ENCODE measurements at places on chromosomes 1 and 21. TPM values are rescaled to one million over a fixed set of nuclear protein-coding genes. Genes with fewer than 3 reads are reported as not detected.

GRCh38 chr1:7703321-7704213 is 67.5 kb upstream of the VAMP3 start:
- peak; percentile 90 for DNase-seq

NEK2 gene
- 0.33 TPM for total RNA-seq

TNFAIP8L2 gene
- 15.7 TPM for total RNA-seq

DNA sequence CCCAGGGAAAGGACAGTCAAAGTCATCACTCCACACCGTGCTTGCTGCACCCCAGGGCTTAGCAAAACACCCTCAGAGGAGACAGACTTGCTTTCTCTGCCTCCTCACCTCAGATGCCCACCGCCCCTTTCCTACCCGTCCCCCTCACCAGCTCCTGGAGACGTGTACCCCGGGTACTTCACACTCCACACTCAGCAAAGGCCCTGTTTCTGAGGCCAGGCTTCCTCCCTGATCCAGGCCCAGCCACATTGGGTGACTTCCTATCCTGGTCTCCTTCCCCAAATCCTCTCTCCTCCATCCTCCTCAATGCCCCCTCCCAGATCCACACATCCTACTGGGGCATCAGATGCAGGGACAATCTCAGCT is 116.7 kb downstream of the DMRTB1 start:
- DNase-seq, result no peak

DNA sequence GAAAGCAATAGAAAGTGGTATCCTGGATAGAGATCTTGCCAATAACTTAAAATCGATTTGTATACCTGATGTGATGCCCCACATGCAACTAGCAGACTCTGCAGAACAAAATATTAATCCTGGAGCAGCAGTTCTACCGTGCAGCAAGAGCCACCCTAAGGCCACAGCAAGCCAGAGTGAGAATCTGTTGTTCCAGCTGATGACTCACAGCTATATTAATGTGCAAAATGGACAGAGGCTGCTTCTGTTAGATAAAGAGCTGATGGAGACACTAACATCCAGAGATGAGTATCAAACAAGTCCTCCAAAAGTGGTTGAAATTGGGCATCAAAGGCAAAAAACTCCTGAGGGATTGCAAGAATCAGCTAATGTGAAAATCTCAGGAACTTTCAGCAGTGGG is 127.8 kb downstream of the MACF1 start:
- DNase-seq, result no peak

DNA sequence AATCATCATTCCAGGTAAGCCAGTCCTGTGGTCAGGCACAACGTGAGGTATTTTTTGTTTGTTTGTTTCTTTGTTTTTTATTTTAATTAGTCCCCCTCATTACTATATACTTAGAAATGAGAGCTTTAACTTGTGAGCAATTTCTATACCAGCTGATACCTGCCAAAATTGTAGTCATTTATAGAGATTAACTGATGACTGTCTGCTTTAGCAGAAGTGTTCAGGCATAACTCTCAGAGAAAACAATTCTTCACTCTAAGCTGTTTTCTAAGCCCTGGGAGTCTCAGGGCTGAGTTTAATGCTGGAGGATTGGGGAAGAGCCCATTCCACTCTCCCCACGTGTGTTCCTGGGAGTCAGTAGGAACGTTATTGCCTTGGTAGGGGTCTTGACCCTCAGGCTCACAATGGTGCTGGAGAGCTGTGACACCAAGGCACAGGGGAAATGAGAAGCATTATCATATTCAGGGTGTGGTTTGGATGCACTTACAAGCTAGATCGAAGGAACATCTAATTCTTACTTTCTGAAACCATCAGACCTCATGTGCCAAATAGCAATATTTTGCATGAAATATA is 168.2 kb downstream of the CLIC6 start:
- no peak for DNase-seq

- no peak for DNase-seq
Measured at GRCh38 chr1:106249810-106250209, 806.7 kb upstream of the PRMT6 start.

GRCh38 chr1:56964349-56965017 is 1.3 kb downstream of the C8B start:
- no peak for DNase-seq

TGFB2 gene
- 9.0 TPM for total RNA-seq

DNA sequence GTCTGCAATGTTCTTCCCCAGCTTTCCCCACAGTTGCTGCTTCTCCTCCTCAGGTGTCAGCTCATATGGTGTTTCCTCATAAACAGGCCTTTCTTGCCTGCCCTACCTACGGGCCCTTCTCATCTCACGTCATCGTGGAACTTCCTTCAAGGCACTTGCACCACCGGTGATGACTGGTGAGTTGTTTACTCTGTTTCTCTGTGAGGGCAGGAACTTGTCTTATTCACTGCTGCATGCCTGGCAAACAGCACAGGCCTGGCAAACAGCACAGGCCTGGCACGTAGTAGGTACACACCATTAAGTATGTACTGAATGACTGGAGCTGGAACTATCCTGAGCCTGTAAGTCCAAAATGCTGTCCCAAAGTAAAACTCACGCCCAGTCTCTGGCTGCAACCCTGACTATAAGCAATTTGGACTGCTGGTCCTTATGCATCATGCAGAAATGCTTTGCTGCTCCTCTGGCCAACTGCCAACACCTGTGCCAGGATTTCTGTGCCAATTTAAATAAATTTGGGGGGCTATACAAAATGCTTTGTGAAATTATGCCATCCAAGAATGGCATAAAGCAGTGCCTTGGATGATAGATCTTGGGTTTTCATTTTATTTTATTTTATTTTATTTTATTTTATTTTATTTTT is 25.7 kb downstream of the STK40 start:
- DNase-seq, result peak; percentile 85

DNA sequence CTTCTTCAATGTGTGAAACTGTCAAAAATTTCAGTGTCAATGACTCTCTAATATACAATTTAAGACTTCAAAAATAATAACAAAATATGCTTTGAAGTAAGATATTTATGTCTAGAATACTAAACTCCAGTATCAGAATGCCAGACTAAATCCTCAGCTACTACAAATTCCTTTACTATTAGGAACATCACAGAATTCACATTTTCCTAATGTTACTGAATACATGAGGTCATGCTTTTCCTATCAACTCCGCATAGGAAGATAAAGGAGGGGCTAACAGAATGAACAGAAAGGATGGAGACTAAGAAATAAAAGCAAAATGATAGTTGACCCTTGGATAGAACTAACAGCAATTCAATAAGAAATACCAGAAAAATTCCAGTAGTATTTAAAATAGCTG is 292.7 kb downstream of the SDCCAG8 start:
- DNase-seq, result no peak

DNA sequence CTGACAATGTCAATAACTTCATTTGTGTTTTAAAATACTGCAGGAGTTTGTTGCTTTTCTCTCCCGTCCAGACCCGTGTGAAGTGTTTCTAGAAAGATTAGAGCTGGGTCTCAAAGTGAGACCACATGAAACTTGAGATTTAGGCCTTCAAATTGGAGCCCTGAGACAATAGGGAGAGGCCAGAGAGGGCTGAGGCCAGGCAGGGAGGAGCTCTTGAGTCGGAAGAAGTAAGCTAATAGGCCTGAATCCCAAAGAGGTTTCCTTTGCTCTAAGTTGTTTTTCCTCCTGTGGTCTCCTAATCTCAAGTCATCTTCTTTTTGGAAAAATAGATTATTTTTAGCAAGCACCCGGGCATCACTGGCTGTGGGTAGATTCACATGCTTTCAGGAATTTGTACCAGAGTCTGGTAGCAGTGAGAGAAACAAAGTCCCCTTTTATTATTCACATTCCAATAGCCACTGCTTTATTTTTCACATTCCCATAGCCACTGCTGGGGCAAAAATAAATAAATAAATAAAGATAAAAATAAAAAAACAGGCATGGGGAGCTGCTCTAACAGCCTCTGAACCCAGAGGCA is 25.6 kb downstream of the CD244 start:
- DNase-seq, result no peak

LINGO4 gene
- total RNA-seq, result 0.74 TPM

DNA sequence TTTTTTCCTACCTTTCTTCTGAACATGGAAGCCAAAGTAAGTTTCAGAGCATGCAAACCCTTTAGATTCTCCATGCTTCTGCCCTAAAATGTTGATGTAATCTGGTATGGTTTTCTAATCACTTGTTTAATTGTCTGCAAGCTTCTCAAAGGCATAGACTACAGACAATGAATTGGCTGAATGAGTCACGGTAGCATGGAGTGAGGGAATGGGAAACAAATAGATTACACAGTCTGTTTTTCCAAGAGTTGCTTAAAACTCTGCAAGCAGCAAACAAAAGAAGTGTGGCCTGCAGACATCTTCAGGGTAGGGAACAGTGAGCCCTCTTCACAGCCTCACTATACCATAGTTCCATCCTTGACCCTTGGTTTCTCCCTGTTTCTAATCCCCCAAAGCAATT is 326.0 kb downstream of the BARHL2 start:
- no peak for DNase-seq

- peak; percentile 44 for DNase-seq
Measured at GRCh38 chr1:2983319-2983705, 38.0 kb upstream of the ACTRT2 start.

HSPA6 gene
- total RNA-seq, result 19.6 TPM

GRCh38 chr1:247316590-247317197 is 15.0 kb downstream of the ZNF496 start:
- no peak for DNase-seq

CAP1 gene
- 266 TPM for total RNA-seq

ACTN2 gene
- total RNA-seq, result 1.8 TPM

DNA sequence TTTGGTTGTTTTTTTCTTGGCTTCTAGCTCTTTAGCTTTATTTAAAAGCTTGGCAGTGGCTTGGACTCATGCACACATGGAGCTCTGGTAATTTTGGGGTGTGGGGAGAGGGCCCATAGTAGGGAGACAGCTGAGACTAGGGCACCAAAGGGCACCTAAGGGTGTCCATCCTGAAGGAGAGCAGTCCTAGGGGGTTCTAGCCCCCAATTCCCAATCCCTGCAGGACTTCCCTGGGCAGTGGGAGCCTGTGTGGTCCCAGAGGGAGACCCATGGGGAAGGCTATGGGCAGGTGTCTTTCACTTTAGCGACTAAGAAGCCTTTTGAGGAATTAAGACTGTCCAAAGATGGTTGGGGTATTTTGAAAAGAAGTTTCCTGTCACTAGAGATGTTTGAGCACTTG is 6.9 kb downstream of the CYP4B1 start:
- no peak for DNase-seq

GRCh38 chr1:202471246-202471645 is 122.7 kb downstream of the PPP1R12B start:
- no peak for DNase-seq

DNA sequence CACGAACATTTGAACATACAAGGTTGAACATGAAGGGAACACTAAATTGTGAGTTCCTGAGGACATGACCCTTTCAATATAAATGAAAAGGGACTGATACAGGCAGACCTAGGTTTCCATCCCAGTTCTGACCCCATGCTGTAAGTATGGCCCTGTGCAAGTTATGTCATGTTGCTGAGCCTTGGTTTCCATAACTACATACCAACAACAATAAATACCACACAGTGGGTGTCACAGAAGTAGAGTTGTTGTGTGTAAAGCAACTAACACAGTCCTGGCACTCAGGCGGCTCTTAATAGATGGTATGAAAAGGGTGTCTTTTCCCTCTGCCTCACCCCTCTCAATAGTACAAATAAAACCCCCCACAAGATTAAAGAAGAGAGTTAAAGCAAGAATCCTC is 140.8 kb downstream of the LMX1A start:
- DNase-seq, result no peak

S100B gene
- total RNA-seq, result not detected

DNA sequence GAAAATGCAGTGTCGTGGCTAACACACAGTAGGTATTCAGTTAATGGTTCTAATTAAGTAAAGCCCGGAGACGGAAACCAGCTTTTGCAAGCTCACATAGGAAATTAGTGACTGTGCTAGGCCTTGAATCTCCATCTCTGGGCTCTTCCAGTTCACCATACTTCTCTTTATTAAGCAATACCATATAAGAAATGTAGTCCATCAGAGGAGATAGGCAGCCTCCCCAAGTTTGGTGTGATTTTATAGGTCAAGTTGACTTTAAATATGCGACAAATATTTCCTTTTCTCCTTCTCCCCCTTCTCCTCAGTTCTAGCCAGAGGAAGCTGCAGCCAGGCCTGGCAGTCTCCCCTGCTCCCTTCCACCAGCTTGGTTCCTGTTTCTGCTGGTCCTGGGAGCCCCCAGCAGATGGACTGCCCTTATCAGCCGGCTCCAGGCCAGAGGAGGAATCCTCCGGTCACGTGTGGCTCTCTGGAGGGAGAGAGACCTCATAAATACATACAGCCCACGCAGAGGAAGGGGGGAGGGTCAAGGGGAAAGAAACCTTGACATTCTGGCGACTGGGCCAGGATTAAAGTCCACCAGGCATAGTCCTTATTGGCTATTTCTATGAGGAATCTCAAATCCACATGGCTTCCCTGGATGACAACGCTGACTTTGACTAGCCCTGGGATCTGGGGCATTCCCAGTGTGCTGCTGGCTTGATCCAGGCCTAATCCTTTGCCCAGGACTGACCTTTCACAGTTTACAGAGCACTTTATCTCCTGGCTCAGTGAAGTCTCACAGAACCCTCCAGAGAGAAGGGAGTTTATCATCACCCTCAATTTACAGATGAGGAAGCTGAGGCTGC is 115.1 kb upstream of the JUN start:
- DNase-seq, result peak; percentile 73

DNA sequence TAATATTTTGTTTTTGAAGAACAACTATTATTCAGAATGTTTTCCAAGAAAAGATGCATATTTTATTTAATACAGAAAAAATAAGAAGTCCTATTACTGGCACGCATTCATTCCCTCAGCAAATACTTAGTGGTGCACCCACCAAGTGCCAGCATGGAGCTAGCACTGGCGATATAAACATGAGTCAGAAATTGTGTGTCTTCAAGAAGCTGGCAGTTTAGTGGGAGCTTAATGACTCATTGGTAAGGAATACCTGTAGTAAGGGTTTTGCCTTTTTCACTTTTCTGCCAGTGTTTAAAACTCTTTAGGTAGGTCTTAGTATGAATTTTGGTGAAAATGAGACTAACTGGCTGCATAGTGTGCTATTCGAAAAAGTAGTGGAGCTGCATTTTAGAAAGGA is 6.3 kb downstream of the MAGI3 start:
- DNase-seq, result no peak

TFF1 gene
- not detected for total RNA-seq

DNA sequence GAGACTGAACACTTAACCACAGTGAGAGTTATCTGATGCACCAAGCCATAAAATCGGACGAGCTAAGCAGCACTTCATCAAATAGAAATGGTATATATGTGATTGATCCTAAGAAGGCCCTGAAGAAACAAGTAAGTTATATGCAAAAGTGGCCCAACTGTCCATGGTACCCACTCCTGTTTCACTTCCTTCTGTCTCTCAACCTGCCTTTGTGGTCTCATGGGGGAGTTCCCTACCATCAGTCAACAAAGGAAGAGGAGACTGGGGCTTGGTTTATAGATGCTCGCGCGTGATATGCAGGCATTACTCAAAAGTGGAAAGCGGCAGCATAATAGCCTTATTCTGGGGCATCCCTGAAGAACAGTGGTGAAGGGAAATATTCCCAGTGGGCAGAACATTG is 543.9 kb upstream of the ADGRL4 start:
- DNase-seq, result no peak

JMJD4 gene
- total RNA-seq, result 27.2 TPM

GRCh38 chr1:33173091-33173490 is 8.8 kb downstream of the TRIM62 start:
- DNase-seq, result no peak

Data from upper lobe of left lung (tissue), 6 donors.